ENCODE measurements at places on chromosomes 13 and 19.

DNA sequence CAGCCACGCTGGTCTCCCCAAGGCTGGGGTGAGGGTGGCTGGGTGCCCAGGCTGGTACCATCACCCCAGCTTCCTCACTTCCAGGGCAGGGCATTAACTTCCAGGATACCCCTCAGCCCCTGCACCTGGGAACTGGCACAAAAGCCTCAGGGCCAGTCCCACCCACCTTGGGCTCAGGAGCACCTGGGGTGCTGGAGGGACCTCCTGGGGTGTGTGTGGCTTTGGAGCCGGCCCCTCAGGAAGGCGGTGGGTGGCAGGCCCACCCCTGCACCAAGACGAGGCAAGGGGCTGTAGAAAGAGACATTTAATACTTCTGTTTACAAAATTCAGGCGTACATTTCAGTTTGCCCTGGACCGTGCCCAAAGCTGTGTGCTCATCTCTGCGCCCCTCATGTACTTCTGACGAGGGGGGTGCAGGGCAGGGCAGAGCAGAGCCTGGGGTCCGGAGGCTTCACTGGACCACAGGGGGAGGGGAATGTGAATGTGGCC, 16.8 kb downstream of the MPND start:
- no peak for DNase-seq

DNA sequence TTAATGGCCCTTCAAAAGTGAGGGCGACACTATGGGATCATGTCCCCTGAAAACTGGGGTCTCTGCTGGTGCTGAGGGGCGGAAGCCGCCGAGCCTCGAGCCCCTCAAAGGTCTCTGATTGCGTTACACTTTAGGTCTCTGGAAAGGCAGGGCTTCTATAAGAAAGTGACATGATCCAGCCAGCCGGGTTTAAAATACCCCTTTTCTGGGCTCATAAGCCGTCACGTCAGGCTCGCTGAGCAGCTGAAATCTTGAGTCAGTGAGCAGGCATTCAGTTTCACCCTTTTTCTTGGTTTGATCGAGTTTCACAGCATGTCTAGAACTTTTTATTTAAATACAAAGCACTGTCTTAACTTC, 600 bp upstream of the HMGB1 start:
- DNase-seq = no peak

GRCh38 chr13:80562433-80563156, 221.7 kb upstream of the SPRY2 start:
- DNase-seq = no peak

GRCh38 chr19:8487137-8487851, 15.1 kb downstream of the PRAM1 start:
- peak; percentile 36 for DNase-seq

- peak; percentile 35 for DNase-seq
These were observed 366.6 kb downstream of the DNAJC15 start for GRCh38 chr13:43389983-43390382.
